Activated CD4-positive, alpha-beta T cell treated with anti-CD3 and anti-CD28 coated beads, Interleukin-2, amount 10 ng/mL, durations not matched to agents 7 days and 5 days (primary cell): ENCODE measurements at places on chromosomes 4 and X.

- no peak for DNase-seq
These were observed 40.7 kb downstream of the TEC start for GRCh38 chr4:48228949-48229348.

DNA sequence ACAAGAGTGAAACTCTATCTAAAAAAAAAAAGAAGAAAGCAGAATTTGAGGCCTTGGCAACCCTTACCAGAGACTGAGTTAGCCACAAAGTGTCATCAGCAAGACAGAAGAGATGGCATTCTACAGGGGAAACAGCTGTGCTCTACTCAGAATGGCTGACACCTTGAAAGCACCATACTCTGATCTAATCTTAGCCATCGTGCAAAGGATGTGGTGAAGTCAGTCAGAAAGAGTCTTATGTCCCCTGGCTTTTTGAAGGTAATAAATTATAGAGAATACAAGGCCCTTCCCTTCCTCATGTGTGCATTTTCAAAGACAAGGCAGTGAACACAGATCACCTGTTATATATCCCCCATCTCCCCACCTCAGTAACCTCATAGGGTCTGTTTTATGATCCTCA lies 13.2 kb downstream of the CLNK start:
- peak; percentile 75 for DNase-seq

DNA sequence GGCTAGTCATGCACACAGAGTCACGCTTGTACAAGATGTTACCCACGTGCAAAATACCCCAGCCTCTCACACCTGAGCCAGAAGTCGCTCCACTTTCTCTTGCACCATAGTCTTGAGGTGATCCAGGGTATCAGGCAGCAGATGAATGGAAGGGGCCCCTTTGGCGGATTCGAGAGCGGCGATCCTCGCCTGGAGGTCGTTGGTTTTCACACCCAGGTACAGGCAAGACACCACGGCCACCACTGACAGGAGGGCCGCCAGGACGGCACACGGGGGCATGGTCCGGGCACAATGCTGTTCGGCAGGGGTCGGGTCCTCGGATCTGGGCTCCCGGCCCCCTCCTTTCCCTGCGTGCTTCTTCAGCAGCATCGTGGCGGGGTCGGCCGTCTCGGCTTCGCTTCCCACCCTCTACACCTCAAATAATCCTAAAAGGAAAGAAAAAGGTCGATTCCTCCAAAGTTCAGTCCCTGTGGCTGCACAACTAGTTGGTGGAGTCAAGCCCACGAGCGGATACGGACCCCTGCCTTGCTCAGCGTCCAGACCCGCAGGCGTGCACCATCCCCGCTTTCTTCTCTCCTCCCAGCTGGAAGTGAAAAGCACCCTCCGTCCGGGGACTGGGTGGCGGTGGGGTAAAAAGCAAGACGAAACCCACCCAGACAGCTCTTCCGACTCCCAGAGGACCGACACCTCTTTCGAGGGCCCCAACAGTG lies 652 bp downstream of the COL25A1 start:
- DNase-seq: no peak

- DNase-seq: no peak
These were observed 52.2 kb upstream of the TLR3 start for GRCh38 chr4:186016796-186017195.

DNA sequence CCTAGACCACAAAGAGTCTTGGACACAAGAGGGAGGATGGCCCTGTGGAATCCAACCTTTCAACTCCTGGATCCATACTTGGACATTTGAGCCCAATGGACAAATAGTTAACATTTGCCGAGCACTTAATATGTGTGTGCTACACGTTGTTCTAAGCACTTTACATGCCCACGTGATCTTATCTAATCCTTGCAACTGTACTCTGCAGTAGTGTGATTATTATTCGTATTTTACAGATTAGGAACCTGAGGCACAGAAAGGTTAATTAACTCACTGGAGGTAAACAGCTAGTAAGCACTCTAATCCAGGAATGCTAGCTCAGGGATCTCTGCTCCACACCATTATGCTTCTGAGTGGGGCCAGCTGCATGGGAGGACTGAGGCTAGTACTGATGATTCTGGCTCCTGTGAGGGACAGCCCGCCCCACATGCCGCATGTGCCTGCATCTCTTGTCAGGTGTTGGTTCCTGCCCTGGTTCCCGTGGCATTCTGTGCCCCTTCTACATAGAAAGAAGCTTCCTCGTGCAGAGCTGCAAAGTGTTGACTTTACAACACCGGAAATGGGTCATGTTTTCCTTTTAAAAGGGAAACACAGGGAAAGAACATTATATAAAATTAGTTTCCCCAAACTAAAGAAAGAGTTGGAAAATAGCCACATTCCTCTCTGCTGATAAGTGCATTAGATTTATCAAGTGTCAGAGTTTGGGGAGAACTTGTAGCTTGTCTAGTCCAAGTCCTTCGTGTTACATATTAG lies 34.8 kb downstream of the PLAC1 start:
- no peak for DNase-seq

GRCh38 chrX:9495496-9495895 lies 30.6 kb downstream of the TBL1X start:
- DNase-seq: no peak

DNA sequence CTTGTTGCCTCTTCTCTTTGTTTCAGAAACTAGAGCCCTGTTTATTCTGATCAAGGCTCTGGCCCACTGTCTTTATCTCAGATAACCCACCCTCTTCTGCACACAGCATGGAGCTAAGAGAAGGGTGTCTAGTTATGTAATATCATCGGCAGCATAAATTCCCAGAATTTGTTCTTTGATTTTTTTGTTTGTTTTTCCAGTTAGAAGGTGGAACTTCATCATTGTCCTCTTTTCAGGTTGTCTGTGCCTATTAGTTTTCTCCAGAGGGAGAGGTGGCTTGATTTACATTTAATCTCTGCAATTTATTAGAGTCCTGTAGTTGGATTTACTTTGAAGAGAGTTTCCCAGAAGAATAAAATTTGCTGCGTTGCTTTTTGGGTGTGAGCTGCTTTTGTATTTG lies 15.2 kb upstream of the F11 start:
- DNase-seq: no peak

DNA sequence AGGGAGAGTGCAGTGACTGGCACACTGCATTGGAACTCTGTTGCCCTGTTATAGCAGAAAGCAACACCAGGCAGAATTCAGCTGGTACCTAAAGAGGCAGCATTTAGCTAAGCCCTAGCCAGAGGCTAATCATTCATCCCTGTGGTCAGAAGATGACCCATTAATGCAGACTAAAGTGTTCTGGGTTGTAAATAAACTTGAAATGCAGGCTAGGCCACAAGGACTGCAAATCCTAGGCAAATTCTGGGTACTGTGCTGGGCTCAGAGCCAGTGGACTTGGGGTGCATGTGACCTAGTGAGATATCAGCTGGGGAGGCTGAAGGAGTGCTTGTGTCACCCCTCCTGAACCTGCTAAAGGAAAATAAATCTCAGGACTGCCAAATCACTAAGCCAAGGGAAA lies 91.2 kb downstream of the LPAR4 start:
- DNase-seq: no peak

DNA sequence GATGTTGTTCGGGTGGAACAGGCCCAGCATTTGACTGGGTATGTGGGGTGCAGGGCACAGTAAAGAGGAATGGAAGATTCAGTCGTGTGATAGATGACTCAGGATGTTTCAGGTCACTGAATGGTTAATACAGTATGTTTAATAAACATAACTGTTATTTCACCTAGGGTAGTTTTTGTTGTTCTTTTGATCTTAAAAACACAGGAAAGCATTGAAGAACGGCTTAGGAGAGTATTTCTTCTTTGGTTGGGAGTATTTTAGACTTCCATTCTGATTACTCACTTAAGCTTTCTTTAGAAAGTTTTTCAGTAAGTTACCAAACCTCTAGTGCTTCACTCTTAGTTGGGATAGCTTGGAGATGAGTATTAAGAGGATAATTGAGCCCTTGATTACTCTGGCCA lies 62.3 kb downstream of the STAG2 start:
- no peak for DNase-seq

- no peak for DNase-seq
These were observed 2221.6 kb upstream of the AGA start for GRCh38 chr4:179663641-179664429.

DNA sequence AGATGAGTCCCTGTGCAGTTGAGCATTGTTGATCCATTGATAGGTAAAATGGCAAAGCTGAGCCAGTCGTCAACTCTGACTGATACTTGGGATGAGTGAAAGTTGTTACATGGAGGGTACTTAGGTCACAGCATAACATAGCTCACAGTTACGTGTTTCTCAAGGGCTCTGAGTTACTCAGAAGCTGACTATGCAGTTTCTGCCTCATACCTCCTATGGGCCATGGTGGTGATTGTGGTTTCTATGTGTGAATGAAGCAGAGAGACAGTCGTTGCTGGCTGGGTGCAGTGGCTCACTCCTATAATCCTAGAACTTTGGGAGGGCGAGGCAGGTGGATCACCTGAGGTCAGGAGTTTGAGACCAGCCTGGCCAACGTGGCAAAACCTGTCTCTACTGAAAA lies 30.8 kb downstream of the FRMPD3 start:
- DNase-seq: no peak

- no peak for DNase-seq
These were observed 118.7 kb upstream of the CHRDL1 start for GRCh38 chrX:110914281-110914680.

DNA sequence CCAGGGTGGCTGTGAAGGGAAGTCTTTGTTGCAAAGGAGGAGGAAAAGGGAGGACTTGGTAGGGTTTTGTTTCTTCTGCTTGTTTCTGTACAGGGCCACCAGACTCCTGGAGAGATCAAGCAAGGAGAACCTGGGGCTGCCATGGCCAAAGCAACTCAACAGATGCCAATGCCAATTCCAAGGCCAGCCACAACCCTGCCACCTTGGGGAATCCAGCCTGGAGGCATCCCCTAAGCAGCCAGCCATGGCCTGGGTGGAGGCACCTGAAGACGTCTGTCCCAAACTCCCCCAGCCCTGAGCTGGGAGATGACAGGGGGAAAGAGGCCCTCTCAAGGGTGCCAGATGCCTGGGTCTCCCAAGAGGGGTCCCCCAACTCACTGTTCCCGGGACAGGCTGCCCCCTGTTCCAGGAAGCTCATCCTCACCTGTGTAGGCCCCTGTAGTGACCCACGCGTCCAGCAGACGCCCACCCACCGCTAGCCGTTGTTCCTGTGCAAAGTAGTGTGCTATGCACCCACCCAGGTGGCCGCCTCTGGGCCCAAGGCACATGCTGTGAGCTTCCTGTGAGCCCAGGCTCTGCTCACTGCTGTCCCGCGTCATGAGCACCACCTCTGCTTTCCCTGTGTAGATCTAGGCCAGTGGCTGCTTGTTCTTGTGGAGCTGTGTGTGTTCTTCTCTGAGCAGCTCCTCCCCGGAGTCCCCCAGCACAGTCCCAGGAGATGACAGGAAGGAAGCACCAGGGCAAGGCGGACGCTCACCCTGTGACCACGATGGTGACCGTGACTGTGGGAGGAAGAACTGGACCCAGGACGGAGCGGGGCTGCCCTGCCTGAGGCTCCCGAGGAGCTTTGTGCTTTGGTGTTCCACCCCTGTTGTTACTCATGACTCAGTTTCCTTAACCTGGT lies 3.2 kb downstream of the PNMA3 start:
- DNase-seq: no peak

- no peak for DNase-seq
These were observed 34.1 kb downstream of the SETD7 start for GRCh38 chr4:139521754-139522401.

DNA sequence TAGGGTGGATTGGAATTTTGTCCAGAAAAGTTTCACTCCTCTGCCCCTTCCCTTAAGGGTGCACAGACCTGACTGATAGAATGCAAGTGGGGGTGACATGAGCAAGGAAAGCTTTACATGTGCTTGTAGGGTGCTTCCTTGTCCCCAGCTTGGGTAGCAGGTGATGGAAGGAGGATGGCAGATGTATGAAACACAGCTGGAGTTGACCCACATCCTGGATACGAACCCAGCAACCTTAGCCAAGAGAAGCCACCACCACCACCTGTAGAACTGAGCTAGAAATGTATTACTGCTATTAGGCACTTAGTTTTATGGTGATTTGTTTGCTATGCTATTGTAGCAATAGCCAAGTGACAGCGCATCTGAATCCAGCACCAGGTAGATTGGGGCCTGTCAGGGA lies 227.4 kb downstream of the HS3ST1 start:
- no peak for DNase-seq

- DNase-seq: no peak
These were observed 36.4 kb downstream of the PCDH7 start for GRCh38 chr4:30756553-30756952.

- no peak for DNase-seq
These were observed 50.9 kb upstream of the CPLX1 start for GRCh38 chr4:876780-877179.

GRCh38 chrX:25548811-25549210 lies 533.0 kb upstream of the ARX start:
- no peak for DNase-seq

GRCh38 chr4:146098397-146098796 lies 77.1 kb upstream of the LSM6 start:
- no peak for DNase-seq

GRCh38 chrX:38052096-38052495 lies 45.7 kb downstream of the SYTL5 start:
- no peak for DNase-seq

DNA sequence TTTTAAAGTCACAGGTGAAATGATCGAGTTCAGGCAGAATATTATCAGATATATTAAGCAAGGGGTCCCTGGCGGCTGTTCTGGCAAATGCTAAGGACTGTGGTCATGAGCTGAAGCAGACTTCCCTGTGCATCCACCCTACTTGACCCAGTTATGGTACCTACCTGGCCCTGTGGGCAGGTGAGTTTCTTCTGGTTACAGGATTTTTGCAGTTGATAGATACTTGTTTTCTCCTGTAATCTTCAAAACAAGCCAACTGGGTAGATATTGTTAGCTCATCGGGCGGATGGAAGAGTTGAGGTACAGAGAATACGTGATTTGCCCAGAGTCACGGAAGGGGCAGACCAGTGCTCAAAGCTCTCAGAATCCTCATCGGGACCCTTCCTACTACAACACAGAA lies 18.5 kb upstream of the PROM1 start:
- DNase-seq: no peak

GRCh38 chrX:69507500-69507789 lies 3.3 kb downstream of the NALF2 start:
- DNase-seq: no peak

DNA sequence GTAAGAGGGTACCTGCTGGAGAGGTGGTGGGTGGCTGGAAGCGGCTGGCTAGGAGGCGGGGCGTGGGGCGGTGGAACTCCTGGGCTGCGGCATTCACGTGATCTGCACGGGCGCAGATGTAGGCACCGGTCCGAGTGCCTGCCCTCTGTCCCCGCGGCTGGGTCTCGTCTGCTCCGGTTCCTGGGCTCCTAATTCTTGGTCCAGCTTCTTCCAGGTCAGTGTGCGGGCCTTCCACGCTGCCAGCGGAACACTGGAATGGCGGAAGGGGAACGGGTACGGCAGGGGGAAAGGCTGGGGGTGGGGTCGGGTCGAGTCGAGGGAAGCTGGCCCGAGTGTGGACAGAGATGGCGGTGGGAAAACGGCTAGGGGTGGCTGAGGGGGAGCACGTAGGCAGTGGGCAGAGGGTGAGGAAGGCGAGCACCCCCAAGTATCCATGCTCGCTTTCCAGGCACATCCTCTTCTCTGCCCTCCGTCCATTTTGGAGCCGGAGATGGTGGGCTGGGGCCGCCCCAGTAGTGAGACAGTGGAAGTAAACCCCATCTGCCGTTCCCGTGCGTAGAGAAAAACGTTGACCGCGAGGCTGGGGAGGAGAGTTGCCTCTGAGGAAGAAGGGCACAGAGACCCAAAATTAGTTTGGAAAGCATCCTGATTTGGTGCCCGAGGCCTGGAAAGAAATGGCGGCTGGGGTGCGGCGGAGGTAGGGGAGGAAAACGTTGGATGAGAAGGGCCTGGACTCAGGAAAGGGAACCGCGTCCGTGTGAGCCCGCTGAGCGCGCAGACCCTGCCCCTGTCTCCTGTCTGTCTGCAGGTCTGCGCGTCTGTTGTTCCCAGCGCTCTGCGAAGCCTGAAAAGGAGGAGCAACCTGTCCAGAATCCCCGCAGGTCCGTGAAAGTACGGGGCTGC lies at the start of gene TCEAL4:
TSS of gene TCEAL4 (plus strand) at position 105 of the 903 bp plus-strand sequence. CDS start 1,161 bp downstream, outside the sequence.
- DNase-seq: peak; percentile 12
